ENCODE measurements at places on chromosomes 11 and 22. TPM values are rescaled to one million over a fixed set of nuclear protein-coding genes. Genes with fewer than 3 reads are reported as not detected.

- ATAC-seq, result no peak
Observed at GRCh38 chr22:17920992-17921650, 103.2 kb downstream of the MICAL3 start.

DNA sequence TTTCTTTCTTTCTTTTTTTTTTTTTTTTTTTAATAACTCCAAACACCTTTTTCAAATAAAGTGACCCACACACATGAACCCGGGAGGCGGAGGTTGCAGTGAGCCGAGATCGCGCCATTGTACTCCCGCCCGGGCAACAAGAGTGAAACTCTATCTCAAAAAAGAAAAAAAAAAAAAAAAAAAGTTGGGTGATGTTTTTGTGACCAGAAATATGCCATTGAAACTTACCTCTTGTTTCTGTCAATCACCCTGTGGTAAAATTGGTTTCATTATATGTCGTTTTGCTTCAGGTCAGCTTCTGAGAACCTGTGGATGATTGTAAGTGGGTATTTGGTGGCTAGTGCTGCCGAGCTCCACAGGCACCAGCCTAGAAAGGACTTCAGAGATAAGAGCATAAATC lies 238.8 kb downstream of the TBC1D22A start:
- ATAC-seq, result peak; percentile 75

DNA sequence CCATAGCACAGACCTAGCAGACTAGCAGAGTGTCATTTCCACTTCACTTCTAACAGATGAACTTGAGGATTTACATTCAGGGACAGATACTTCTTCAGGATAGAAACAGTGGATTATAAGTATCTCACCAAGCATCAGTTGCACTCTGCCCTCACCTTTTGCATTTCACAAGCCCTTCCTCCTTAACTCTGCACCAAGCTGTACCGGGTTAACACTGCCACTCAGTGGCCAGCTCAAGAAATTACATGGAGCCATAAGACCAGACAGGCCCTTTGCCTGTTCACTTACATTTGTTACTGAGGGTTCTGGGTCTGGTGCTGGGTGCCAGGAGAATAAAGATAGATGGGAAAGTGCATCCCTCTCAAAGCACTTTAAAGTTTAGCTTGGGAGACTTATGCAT lies 309.8 kb downstream of the SHANK2 start:
- no peak for ATAC-seq

- ATAC-seq, result no peak
Observed at GRCh38 chr11:46335890-46336562, 11.2 kb upstream of the DGKZ start.

DNA sequence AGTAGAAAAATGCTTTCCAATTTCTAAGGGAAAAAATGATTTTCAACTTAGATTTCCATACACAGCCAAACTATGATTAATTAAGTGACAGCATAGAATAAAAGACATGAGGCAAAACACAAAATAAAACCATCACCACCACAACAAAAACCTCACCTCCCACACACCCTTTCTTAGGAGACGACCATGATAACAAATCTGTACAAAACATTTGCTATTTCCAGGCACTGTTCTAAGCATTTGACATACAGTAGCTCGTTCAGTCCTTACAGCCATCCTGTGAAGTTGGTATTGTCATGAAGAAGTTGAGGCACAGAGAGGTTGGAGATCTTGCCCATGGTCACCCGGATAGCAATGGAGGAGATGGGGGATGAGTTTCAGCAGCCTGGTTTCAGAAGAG lies 8.7 kb downstream of the SPI1 start:
- ATAC-seq, result peak; percentile 15

- ATAC-seq, result no peak
Observed at GRCh38 chr11:12728417-12728816, 54.2 kb downstream of the TEAD1 start.

GRCh38 chr11:117466966-117467365 lies 139.3 kb downstream of the CEP164 start:
- no peak for ATAC-seq

DNA sequence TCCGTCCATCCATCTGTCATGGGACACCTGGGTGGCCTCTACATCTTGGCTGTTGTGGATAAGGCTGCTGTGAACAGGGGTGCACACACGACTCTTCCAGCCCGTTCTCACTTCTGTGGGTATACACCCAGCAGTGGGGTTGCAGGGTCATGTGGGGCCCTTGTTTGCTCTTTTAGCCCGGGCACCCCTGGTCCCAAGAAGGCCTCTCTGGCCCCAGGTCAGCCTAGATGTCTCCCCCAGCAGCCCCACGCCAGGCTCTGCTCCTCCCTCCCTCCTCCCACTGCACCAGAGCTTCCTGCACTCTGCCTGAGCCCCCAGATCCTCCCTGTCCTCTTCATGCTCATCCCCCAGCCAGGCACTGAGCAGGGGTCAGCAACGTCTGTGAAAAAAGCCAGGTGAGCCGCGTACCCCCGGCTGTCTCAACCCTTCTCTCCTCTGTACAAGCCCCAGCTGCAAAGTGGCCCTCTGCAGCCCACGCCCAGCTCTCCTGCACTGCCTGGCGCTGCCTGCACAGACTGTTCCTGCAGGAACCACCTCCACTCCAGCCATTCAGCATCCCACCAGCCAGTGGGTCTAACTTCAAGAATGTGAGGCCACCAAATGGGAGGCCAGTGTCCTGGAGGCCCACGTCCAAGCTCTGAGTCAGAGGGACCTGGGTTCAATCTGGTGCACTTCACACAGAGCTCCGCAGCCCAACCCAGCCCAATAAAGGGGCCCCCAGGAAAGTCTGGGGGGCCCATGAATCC lies 1508.9 kb downstream of the BRD1 start:
- no peak for ATAC-seq

DNA sequence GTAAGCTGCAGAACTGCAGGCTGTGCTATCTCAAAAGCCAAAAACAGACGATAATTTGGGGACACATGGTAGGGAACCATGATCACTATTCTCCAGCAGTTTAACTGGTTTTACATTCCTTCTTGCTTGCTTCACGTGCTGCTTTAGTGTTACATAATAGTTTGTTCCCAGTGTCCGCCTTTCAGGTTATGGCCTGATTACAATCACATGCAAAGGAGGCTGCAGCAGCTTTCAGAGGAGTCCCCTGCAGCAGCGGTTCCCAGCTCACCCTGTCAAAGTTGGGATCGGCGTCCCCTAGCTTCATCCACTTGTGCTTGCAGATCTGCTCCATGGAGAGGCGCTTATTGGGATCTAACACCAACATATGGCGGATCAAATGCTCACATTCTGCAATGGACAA lies 39.2 kb upstream of the APOA1 start:
- ATAC-seq, result no peak

GRCh38 chr11:38460429-38460828 lies 1862.4 kb upstream of the RAG2 start:
- no peak for ATAC-seq

GRCh38 chr22:23248583-23248982 lies 68.3 kb downstream of the BCR start:
- ATAC-seq, result no peak

GRCh38 chr11:69874984-69875624 lies 55.9 kb upstream of the FGF3 start:
- no peak for ATAC-seq

DNA sequence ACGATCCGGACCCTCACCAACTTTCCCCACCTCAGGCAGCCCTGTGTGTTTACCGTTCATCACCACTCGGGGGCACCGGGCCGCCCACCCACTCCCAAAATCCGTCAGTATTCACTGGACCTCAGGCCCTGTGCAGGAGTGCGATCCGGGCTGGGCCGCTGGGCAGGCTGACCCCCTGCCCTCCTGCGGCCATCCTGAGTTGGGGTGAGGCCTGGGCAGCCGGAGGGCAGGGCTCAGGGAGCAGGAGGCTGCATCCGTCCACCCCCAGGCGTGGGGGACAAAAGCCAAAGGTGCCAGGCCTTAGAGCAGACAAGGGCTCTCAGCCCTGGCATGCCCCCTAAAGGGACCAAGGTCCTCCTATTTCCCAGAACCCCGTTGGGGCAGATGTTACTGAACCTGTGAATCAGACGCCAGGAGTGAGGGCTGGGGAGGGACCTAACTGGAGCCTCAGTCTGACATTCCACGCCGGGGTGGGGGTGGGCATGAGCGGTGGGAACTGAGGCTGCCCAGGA lies 16.8 kb upstream of the TMEM191C start:
- no peak for ATAC-seq

DNA sequence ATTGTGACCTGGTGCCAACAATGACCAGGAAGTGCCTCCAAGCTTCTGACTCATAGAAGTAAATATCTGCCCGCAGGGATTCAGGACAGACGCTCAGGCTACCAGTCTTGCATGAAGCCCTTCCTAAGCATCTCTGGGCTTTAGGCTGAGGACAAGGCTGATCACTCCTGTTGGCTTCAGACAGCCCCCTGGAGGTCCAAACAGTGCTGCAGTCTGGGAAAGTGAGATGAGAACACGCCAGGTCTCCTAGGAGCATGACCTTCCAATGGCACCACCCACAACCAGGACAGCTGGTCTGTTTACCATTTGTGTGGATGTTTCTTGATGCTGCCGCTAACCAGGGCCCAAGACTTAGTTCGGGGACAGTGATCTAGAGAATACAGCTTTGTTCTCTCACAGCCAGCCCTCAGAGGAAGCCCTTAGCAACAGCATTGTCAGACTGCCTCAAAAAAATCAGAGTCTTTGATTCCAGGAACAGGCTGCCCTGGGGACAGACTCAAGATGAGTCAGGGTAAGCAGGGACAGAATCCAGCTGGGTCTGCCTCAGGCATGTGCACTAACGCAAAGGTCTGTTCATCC lies 111.2 kb downstream of the ZNF280B start:
- ATAC-seq, result no peak

DNA sequence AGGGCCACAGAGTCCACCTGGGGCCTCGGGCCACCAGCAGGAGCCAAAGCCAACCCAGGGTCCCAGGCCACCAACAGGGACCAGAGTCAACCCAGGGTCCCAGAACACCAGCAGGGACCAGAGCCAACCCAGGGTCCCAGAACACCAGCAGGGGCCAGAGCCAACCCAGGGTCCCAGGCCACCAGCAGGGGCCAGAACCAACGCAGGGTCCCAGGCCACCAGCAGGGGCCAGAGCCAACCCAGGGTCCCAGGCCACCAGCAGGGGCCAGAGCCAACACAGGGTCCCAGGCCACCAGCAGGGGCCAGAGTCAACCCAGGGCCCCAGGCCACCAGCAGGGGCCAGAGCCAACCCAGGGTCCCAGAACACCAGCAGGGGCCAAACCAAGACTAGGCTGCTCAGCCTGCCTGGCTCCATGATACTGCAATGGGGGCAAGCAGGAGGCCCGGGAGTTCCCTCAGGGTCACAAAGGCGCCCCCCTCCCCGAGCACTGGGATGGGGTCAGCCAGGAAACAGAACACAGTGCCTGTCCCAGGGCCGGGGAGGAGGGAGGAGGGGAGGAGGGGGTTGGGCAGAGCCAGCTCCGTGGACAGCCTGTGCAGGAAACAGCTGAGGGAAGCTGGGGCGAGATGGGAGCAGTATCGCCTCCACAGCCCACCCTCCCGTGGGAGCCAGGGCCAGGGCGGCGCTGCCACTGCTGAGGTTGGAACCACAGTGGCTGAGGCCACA lies 62.0 kb upstream of the PRR5 start:
- no peak for ATAC-seq

- ATAC-seq, result no peak
Observed at GRCh38 chr11:3933165-3933628, 77.7 kb downstream of the STIM1 start.

DNA sequence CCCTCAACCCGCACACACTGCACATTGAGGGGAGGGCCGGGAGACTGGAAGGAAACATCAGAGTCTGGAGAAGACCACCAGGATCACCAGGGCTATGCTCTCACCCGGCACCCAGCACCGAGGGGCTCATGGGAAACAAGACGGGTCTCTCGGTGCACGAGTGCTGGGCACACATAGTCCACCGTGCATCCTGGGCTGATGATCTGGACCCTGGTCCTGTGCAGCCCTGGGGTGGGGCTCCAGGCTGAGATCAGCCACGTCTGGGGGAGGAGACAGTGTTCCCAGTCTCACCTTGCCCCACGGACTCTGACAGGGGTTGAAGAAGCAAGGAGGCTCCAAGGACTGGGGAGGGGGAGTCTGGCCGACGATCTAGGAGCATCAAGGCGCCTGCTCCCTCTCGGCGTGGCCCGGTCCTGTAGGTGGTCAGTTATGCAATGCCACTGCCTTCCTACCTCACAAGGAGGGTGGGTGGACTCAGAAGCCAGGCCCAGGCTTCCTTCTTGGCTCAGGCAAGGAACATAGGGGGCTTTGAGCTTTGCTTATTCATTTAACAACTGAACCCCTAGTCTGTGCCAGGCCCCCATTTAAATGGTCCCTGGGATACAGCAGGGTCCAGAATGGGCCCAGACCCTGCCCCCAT lies 11.4 kb upstream of the CD81 start:
- ATAC-seq, result no peak

- ATAC-seq, result peak; percentile 43
Observed at GRCh38 chr11:561148-562003, 606 bp downstream of the RASSF7 start.

GRCh38 chr11:74896311-74896710 lies 52.6 kb downstream of the XRRA1 start:
- no peak for ATAC-seq

DNA sequence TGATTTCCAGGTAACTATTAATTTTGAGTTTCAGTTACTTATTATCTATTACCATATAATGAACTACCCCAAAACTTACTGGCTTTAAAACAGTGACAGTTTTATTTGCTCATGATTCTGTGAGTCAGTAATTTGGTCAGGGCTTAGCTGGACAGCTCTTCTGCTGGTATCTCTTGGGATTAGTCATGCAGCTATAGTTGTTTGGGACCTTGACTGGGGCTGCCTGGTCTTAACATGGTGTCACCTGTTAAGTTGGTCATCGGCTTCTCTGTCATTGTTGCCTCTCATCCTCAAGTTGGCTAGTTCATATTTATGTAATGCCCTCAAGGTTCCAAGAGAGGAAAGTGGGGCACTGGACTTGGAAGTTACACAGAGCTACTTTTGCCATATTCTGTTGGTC lies 177.5 kb downstream of the TMEM135 start:
- ATAC-seq, result peak; percentile 62

- peak; percentile 21 for ATAC-seq
Observed at GRCh38 chr11:113465786-113466185, 9.4 kb downstream of the DRD2 start.

- ATAC-seq, result no peak
Observed at GRCh38 chr11:81596704-81597103, 1137.0 kb downstream of the FAM181B start.

GRCh38 chr22:34776817-34777216 lies 289.1 kb upstream of the ISX start:
- no peak for ATAC-seq

The NF2 gene
- 28.5 TPM for total RNA-seq

The JAML gene
- 276 TPM for total RNA-seq

The ZBTB3 gene
- 13.9 TPM for total RNA-seq

The NAALADL1 gene
- 11.2 TPM for total RNA-seq

The FAM111B gene
- total RNA-seq, result 64.8 TPM

The CTSC gene
- total RNA-seq, result 57.3 TPM

The MS4A15 gene
- total RNA-seq, result not detected

The OR4A5 gene
- not detected for total RNA-seq

The SLC22A25 gene
- total RNA-seq, result not detected

The GAS2L1 gene
- total RNA-seq, result 1.9 TPM
